Fibroblast of skin of right quadriceps (primary cell): ENCODE measurements at places on chromosomes 6 and 20.
A peak's percentile ranks its signal among the peaks of the same experiment; 100 is the strongest.

DNA sequence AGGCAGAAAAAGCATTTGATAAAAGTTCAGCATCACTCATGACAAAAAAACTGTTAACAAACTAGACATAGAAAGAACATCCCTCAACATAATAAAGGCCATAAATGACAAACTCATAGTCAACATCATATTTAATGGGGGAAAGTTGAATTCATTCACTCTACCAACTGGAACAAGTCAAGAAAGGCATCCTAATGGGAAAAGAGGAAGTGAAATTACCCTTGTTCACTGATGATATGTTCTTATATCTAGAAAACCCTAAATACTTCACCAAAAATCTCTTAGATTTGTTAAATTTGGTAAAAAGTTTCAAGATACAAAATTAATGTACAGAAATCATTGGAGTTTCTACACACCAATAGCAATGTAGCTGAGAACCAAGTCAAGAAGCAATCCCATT lies 48.9 kb downstream of the GGTLC1 start:
- no peak for DNase-seq

DNA sequence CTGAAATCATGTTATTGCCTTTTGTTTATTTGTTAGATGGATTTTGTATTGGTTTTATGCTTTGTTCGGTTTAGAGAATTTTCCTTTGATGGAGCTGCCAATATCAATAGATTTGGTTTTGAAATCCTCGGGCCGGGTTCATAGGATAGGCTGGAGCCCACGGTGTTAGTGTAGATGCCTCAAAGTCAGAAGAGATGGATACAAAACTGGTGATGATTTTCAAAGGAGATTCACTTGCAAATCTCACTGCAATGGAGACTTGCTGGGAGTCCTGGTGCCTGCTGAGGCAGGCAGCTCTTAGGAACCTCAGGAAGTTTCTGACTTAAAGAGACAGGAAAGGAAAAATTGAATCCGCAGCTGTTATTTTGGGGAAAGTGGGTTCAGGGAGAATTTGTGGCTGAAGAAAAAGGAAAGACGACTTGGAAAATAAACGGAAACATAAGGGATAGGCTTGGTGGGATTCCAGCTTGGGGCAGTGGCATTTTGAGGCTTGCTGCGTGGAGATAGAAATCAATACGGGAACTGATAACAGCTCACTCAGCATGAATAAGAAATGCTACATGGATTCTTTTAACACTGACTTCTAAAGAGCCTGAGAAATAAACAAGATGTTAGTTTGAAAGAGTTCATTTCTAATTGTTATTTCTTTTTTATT lies 241.6 kb downstream of the PHACTR1 start:
- DNase-seq = no peak

DNA sequence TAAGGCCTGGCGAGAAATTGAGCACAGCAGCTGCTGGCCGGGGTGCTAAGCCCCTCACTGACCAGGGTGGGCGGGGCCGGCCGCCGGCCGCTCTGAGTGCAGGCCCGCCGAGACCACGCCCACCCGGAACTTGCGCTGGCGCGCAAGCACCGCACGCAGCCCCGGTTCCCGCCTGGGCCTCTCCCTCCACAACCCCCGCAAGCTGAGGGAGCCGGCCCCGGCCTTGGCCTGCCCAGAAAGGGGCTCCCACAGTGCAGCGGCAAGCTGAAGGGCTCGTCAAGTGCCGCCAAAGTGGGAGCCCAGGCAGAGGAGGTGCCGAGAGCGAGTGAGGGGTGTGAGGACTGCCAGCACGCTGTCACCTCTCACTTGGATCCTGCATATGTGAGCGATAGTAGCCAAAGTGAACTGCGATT lies 251.2 kb downstream of the GJA1 start:
- DNase-seq = no peak

DNA sequence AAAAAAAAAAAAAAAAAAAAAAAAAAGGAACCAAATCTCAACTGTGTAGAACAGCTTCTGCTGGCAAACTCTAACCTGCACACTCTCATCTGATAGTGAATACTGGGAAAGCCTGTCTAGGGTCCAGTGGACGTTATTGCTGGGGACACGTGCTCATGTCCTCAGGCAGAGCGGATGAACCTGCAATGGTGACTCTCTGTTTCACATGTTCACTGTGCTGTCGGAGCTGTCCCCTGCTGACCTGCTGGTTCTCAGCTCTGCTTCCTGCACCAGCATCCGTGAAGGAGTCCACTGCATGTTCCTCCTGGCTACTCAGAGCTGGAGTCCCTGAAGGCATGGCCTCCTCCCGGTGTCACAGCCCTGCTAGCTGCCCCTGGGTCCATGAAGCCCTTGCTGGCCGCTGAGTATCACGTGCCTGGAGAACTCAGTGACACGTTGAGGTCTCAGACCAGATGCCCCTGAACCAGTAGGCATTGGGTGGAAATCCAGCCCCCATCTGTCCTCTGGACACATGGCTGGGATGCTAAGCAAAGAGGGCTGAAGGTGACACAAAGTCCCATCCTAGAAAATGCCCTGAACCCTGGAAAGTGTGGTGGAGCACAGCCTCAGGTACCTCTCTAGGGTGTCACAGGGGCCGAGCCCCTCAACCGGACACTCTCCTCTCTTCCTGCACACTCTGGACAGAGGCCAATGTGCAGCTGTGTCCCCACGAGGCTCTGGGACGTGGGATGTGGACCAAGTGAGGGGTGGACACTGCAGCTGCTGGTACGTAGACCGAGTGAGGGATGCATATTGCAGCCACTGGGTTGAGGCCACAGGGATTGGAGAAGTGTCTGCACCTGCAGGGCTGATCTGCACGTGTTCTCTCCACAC lies 54.9 kb upstream of the FRMD1 start:
- DNase-seq = no peak

DNA sequence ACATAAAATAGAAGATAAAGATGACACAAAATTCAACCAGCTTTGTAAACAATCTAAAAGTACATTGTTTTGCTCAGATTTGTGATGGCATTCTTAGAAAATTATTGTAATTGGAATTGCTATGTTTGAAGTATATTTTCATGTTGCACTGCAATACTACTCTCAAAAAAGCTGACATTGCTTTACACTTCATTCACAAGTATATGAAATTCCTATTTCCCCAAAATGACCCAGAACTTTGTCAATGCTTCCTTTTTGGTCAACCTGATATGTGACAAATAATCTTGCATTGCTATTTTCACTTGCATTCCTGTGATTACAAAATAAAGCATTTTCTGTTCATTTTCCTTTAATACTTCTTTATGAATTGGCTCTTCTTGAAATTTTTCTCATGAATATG lies 104.1 kb upstream of the BMP5 start:
- DNase-seq = no peak

DNA sequence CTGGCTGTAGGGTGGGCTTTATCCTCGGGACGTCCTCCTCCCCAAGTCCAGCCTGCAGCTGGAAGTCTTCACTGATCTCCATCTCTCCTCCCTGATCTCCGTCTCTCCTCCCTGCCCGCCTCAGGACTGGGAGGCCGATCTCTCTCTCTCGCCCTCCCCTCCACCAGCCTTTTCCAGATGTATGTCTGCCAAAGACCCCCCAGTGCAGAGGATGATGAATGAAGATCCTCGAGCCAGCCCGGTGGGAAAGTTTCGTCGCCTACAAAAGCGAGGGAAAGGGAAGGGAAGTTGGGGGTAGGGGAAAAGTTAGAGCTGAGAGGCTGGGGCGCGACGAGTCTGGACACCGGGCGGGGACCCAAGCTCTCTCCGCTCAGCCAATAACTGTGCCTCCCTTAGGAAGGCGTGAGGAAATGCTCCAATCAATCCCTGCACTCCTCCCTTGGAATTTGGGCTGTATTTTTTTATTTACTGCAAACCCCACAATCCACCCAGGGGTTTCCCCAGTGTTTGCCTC lies 595 bp upstream of the SRF start:
- no peak for DNase-seq

GRCh38 chr20:20440481-20440880 lies 72.6 kb downstream of the INSM1 start:
- DNase-seq = no peak

GRCh38 chr6:56806368-56806767 lies 148.5 kb upstream of the BEND6 start:
- no peak for DNase-seq

GRCh38 chr6:82511546-82511945 lies 147.9 kb downstream of the TPBG start:
- DNase-seq = no peak

GRCh38 chr6:89146718-89147700 lies 1.2 kb downstream of the PM20D2 start:
- DNase-seq = peak; percentile 77

DNA sequence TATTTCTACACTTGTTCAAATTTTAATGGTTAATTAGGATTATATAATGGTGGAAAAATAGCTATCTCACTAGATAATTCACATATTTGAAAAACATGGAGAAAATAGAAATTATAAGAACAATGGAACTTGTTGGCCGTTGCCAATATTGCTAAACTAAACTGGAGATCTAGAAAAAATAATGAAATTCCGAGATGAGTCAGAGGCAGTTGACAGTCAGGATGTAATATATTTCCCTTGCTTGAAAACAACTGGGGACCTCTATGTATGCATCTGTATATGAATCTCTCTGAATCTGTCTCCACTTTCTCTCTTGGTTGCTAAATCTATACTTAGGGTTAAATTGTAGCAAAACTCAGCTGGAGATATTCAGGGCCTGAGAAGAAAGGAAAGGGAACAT lies 1108.2 kb upstream of the GJE1 start:
- peak; percentile 5 for DNase-seq

GRCh38 chr6:105806486-105806920 lies 279.6 kb upstream of the PRDM1 start:
- DNase-seq = no peak

DNA sequence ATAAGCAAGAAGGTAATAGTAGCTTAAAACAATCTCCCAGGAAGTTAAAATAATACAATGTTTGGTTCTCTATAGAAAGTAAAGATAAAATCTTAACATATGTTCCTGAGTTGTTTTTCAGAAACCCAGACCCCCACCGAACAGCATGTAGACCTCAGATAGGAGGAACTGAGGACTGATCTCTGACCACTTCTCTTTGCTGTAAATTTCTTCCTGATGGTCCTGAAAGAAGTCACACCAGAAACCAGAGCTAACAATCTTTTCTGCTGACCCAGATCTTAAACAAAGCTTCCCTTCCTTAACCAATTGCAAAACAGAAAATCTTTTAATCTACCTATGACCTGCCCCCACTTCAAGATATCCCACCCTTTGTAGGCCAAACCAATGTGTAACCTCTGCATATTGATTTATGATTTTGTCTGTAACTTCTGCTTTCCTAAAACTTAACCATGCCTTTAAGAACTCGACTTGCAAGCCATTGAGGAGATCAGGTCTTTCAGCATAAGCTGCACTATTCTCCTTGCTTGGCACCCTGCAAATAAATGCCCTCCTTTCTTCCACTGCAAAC lies 21.9 kb upstream of the BEND6 start:
- no peak for DNase-seq

GRCh38 chr6:126051791-126052190 lies 65.5 kb downstream of the TRMT11 start:
- DNase-seq = no peak

DNA sequence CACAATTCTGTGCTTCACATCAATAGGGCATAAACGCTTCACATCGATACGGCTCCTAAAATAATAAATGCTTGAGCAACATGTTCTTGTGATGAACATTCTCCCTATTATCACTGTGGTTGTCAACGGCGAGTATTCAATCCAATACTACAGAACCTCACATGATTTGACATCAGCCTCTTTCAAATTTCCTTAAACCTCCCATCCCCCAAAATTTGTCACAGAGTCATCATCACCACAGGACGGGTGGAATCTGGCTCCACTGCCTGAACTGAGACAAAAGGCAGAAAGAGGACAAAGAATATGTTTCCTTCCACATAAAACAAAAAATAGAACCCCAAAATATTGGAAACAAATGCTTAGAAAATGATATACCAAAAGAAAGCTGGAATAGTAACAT lies 7.3 kb downstream of the THEMIS start:
- DNase-seq = no peak

- no peak for DNase-seq
These were observed 25.7 kb upstream of the SIRT5 start for GRCh38 chr6:13548500-13549210.

DNA sequence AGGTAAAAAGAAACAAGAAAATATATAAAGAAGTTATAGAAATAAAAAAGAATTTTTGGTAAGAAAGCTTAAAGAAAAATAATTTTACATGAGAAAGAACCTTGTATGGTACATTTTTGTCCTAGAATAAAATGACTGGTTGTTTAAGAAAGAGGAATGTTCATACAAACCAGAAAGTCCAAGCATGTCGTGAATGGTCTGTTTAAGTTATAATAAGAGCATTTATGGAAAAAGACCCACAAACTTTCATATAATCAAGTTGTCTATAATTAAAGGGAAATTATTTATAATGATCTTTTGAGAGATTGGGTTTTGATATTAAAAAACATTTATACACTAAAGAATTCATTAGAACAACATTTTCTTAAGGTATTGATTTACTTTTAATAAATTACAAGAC lies 27.8 kb upstream of the FAM110A start:
- peak; percentile 15 for DNase-seq

- no peak for DNase-seq
These were observed 9.2 kb downstream of the PHF3 start for GRCh38 chr6:63644668-63645326.

DNA sequence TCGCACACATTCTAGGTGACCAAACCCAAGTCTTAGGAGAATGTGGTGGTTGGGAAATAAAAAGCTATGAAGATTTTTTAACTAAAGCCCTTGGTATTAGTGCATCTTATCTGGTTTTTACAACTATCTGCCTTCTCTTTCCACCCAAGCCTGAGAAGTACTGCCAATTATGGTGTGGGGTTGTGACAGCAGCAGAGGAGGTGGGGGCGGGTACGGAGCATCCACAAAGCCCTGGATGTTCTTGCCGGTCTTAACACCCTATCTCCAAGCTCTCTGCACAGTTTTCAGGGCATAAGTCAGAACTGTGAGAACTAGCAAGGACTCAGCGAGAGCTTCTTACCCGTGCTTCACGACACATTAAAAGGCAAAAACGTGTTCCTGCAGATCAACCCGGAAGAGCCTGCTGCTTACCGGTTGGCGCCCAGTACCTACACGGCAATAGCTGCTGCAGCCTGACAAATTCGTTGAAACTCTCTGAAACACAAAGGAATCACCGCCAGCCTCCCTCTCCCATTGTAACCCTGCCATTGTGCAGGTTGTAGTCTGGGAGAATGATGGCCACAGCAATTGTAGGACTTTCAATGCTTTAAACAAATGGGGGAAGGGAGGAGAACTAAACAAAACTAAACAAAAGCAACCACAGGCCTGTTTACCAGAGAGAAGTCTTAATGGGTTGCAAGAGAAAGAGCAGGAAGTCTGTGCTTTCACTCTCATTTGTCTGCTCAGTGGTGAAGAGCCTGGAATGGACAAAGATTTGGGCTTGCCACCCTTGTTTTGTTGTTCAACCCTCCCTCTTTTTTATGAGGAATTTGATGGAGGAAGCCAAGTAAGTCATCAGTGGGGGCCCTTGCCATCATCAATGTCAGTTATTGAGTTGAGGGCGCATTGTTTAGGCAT lies 461.0 kb upstream of the JARID2 start:
- DNase-seq = no peak
